ENCODE measurements at places on chromosomes 7 and 10. TPM values are rescaled to one million over a fixed set of nuclear protein-coding genes. Genes with fewer than 3 reads are reported as not detected.

Gene FXYD4
- total RNA-seq: not detected

Gene MET
- total RNA-seq: 22.0 TPM

Gene COL26A1
- 155 TPM for total RNA-seq

Gene GDF2
- not detected for total RNA-seq

Gene NRG3
- not detected for total RNA-seq

Gene MUC12
- total RNA-seq: not detected

Gene TCAF2
- total RNA-seq: 2.3 TPM

Gene CYP2C8
- total RNA-seq: not detected

Gene TAS2R4
- 0.35 TPM for total RNA-seq

Gene MYOF
- 526 TPM for total RNA-seq

Gene IKZF1
- total RNA-seq: not detected

Gene KDM7A
- total RNA-seq: 5.8 TPM

Gene PCLO
- 1.3 TPM for total RNA-seq

Gene TMEM236
- 0.07 TPM for total RNA-seq

Gene ZCWPW1
- 2.6 TPM for total RNA-seq

Gene FAM171A1
- total RNA-seq: 40.9 TPM

Gene ZNF804B
- not detected for total RNA-seq

Gene KIF11
- 6.6 TPM for total RNA-seq

Gene LAMB1
- total RNA-seq: 405 TPM

Gene CYP2E1
- total RNA-seq: 6.3 TPM

Gene OPN1SW
- total RNA-seq: not detected

Gene TAS2R41
- total RNA-seq: not detected

Gene SEMA3E
- 5.1 TPM for total RNA-seq

All from chondrocyte (in vitro differentiated cells).